ENCODE measurements at places on chromosomes 16 and 17.
A peak's percentile ranks its signal among the peaks of the same experiment; 100 is the strongest.

GRCh38 chr17:20944014-20944865, 98.6 kb downstream of the USP22 start:
- no peak for DNase-seq

GRCh38 chr17:79361873-79362771, 248.7 kb downstream of the RBFOX3 start:
- DNase-seq = no peak

DNA sequence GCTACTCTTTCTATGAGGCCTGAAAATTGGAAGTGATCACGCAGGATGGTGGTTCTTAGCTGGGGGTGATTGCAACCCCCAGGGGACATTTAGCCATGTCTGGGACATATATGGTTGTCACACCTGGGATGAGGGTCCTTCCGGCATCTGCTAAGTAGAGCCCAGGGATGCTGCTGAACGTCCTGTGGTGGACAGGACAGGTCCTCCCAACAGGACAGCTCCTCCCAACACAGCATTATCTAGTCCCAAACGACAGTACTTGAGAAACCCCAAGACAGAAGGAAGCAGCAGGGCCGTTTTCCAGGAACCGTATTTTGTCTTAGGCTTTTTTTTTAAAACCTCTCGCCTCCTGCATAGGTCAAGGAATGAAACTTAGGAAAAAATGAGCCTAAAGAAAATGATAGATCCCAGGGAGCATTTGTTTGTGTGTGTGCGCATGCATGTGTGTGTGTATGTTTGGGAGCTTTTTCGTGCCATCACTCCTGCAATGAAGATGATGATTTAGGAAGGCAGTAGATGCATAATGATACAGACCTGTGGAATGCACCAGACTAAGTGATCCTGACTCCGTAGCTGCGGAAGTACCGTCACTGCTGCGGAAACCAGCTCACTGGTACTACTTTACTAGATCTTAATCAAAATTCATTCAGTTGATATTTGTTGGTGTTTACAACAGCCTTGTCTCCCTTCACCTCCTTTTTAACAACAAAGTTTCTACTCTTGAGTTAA, 118.2 kb downstream of the SNX29 start:
- DNase-seq = no peak

- no peak for DNase-seq
These were observed 2.2 kb downstream of the SNN start for GRCh38 chr16:11670171-11671131.

DNA sequence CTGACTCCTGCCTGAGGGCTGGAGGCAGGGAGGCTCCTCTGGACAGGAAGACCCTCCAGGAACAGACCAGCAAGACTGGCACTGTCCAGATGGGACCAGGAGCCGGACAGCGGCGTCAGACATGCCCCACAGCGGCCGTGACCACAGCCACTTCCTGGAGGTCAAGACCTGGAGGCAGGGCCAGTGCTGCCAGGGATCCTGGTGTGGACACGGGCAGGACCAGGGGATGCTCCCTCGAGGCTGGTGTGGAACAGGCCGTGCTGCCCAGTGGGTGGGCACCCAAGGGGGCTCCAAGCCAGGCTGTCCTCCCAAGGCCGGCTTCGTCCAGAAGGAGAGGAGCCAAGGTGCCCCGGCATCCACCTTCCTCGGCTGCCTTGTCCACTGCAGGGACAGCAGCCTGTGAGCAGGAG, 4.5 kb upstream of the CCDC57 start:
- no peak for DNase-seq

DNA sequence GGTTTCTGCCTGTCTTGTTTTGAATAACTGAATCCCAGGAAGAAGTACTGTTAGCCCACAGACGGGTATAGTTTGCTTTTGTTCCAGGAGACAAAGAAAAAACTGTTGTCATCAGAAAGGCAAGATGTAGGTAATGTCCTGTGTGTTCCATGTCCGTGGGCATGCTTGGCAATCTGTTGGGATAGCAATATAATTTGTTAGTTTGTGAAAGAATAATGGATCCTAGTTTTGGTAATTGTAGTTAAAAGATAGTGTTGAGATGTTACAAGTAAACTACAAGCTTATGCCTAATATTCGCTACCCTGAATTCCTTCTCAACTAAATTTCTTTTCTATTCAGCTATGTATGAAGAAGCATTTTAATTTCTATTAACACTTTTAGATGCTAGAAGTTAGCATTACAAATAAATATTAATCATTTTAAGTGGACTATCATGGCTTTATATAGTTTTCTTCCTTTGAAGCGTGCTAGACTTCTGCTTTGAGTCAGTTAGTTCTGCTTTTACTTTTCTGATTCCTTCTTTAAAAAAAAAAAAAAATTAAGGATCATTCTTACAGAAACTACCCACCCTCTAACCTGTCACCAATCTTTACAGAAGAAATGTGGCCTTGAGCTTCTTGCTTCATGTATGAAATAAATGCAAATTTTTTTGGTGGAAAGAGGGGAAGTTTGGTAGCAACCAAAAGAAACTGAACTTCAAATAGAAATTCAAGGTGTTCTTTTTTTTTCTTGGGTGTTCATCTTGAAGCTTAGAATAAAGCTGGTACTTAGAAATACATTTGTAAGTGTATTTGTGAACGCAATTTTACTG, 2.4 kb downstream of the EVI2A start:
- DNase-seq = no peak

DNA sequence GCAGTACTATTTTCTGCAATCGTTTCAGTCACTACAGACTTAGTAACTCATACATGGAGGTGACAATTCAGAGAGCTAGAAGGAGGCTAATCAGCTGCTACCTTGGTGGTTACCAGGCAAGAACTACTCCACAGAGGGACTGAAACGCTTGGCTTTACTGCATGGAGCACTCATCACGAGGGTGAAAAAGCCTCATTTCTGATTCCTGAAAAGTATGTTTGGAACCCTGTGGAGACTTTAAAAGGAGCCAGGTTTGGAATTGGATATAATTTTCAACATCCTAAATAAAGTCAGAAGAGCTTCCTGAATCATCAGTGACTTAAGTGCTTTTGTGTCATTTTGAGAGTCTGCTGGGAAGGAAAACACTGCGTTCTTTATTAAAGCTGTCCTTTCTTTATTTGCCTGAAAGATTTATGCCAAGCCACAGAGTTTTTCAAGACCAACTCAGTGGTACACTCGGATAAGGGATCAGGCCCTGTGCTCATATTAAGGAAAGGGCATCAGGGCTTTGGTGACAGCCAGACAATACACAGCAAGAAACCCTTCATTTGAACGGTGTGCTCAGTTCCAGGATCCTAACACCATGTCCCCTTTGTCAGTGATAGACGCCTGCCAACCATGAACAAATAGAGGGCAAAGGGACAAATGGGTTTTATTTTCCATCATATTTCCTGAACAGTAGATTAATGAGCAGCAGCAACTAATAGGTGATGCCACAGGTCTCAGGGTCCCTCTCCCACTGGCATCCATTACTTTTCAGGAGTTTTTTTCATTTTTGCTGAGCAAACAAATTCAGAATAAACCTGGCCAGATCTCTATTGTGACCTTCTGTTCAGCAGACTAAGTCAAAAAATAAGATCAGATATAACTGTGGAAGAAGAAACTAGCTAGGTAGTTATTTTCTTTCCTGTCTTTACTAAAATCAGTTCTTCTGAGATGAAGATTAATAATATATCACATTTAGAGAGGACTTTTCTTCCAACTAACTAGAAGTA, 80.5 kb upstream of the CLEC18B start:
- DNase-seq = no peak

DNA sequence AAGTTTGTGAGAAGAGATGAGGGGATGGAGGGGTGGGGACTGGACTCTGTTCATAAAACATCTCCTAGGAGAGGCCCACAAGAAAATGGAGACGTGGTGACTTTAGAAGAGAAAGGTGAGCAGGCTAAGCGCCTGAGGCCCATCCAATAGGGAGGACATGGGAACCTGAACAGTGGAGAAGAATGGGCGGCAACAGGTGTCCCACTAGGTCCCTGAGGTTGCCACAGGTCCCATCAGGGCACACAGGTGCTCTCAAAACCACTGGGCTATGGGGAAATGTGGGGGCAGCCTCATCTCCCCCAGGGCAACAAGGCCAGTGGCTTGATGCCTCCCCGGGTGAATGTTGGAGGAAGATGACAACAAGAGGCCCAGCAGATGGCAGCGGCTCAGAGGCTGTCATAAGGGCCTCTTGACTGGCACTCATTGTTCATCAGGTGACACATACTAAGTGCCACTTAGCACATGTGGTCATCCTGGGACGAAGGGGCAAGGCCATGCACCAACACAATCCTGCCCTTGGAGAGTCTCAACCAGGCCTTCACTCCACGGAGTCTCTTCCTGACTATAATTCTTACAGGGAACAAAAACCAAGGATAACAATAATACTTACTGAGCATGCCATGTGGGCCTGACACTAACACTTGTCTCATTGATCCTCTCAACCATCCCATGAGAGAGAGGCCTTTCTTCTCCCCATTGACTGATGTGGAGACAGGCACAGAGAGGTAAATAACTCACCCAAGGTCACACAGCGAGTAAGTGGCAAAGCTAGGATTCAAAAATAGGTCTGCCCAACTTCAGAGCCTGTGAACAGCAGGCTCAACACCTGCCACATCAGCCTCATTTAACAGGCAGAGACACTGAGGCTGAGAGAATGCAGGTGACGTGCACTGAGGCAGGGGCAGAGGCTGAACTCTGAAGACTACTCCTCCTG, 38.0 kb downstream of the CUEDC1 start:
- DNase-seq = peak; percentile 99

- no peak for DNase-seq
These were observed 20.4 kb downstream of the KIAA0513 start for GRCh38 chr16:85047867-85048455.

DNA sequence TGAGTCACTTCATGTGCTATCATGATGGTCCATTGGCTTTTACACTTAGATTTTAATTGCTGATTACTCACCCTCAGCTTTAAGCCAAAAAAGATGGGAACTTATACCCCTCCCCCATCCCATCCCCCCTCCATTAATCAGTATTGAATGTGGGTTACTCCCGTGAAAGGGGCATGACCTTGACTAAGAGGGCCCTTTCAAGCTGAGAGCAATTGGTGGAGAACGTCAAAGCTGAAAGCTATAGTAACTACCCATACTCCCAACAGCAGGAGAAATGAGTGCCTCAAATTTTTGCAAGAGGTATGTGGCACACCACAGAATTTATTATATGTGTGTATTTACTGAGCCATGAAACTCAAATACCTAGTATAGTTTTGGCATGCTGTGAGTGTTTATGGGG, 99.7 kb upstream of the CDH8 start:
- no peak for DNase-seq

GRCh38 chr16:83835586-83836566, 28.1 kb downstream of the HSBP1 start:
- DNase-seq = no peak

DNA sequence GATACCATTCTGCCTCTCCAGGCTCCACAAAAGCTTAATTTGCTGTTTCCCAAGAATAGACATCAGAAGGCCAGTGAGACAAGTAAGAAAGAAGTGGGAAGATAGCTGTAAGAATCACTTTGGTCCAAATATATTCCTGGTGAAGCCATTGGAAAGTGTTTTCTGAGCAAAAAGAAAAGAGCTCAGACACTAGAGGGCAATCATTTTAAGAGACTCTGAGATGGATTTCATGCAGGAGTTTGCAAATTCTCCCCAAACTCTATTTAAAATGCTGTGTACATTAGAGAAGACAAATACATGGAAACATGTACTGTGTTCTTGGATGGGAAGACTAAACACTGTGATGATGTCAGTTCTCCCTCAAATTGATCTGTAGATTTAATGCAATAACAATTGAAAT, 8.0 kb upstream of the SLC6A2 start:
- no peak for DNase-seq

DNA sequence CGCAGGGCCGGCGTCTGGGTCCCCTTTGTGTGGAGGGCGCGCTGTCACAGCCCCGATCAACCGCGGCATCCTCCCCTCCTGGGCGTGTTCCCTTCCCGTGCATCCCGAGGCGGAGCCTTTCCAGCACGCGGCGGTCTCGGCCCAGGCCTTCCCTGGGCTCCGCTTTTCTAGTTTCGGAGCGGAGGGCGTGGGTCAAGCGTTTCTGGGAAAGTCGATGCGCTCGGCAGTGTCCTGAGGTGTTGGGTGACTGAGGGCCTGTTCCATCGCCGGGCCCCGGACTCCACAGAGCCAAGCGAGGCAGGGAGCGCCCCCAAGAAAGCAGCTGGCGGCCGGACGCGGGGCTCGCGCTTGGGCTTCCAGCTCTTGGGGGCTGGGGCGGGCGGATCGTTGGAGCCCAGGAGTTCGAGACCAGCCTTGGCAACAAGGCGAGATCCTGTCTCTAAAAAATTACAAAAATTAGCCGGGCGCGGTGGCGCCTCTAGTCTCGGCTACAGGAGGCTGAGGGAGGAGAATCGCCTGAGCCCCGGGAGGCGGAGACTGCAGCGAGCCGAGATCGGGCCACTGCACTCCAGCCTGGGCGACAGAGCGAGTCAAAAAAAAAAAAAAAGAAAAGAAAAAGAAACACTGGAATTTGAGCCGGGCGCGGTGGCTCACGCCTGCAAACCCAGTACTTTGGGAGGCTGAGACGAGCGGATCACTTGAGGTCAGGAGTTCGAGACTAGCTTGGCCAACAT, 806 bp downstream of the IFT140 start:
- peak; percentile 71 for DNase-seq
